ENCODE measurements at places on chromosomes 16 and 17. TPM values are rescaled to one million over a fixed set of nuclear protein-coding genes. Genes with fewer than 3 reads are reported as not detected.
A peak's percentile ranks its signal among the peaks of the same experiment; 100 is the strongest.

DNA sequence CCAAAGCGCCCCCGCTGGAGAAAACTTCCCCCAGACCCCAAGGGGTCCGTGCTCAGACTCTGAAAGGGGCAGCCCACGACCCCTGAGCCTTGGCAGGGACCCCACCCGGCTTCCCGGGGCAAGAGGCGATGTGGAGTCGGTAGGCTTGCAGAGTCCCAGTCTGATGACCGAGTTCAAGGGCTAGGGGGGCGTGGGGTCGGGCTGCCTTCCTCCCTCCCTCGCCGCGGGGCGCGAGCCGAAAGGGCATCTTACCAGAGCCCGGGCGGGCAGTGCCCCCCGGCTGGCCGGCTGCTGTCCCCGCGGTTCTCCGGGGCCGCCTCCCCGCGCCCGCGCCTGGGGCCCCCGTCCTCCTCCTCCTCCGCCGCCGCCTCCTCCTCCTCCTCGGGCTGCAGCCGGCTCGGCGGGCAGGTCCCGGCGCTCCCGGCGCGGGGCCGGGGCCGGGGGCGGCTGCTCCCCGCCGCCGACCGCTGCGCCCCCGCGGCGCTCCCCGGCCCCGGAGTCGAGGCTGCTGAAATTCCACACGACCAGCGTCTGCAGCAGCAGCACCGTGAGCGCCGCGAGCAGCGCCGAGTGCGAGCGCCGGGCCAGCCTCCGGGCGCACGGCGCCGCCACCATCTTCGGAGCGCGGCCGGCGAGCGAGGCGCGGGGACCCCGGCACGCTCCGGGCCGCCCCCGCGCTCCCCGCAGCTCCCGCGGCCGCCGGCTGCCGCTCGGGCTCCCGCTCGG, 415 bp downstream of the XYLT1 start:
- no peak for DNase-seq

- DNase-seq = no peak
Measured at GRCh38 chr16:64004116-64004515, 1117.7 kb downstream of the CDH11 start.

TBC1D28 gene
- not detected for polyA plus RNA-seq

APRT gene
- polyA plus RNA-seq = 102 TPM

DNA sequence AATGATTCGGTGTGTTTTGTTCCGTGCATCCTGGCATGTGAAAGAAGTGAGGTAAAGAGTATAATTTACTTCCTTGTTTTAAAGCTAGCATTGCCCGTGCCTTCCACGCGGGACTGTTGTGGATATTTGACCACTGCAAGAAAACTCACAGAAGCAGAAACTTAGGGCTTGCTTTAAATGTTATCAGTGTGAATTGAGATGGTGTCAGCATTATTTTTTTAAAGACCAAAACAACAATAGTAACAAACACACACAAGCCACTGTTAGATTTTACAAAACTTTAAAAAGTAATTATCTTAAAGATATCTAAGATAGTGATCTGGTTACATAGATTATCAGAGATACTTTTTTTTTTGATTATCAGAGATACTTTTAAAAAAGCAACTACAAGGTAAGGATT, 47.4 kb downstream of the WWOX start:
- no peak for DNase-seq

- DNase-seq = no peak
Measured at GRCh38 chr16:31711344-31711845, 162.2 kb upstream of the ZNF267 start.

- DNase-seq = no peak
Measured at GRCh38 chr16:2046893-2047329, 723 bp downstream of the NTHL1 start.

DNA sequence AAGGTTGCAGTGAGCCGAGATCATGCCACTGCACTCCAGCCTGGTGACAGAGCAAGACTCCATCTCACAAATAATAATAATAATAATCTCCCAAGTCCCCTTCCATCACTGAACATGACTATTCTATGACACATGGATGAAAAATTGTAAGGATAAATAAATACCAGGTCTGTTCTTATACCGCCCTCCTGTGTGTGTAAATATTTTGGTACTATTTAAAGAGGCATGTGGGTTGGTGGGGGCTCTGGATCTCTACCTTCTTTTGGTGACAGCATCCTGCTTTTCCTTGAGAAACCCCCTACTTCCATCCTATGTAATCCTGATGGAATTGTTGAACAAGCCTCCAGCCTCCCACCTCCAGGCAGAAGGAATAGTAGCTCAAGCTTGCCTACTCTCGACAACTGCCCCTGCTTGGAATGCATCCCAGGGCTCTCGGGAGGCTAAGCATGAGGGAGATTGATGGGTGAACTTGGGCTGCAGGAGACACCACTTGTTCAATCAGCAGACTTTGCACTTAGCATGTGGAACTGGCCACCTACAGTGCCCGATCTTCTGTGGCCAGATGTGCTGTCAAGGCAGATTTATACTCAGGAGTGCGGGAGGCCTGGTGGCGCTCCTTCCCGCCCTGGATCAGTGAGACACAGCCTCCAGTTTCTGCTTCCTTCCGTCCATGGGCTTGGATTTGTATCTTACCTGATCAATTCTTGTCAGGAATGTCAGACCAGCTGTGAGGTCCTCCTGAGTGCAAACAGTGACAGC, 287.4 kb downstream of the SLC39A11 start:
- DNase-seq = no peak

- no peak for DNase-seq
Measured at GRCh38 chr17:49512296-49513043, 17.4 kb downstream of the NGFR start.

NXPH3 gene
- 5.0 TPM for polyA plus RNA-seq

TEKT1 gene
- polyA plus RNA-seq = not detected

NEUROD2 gene
- polyA plus RNA-seq = not detected

DNA sequence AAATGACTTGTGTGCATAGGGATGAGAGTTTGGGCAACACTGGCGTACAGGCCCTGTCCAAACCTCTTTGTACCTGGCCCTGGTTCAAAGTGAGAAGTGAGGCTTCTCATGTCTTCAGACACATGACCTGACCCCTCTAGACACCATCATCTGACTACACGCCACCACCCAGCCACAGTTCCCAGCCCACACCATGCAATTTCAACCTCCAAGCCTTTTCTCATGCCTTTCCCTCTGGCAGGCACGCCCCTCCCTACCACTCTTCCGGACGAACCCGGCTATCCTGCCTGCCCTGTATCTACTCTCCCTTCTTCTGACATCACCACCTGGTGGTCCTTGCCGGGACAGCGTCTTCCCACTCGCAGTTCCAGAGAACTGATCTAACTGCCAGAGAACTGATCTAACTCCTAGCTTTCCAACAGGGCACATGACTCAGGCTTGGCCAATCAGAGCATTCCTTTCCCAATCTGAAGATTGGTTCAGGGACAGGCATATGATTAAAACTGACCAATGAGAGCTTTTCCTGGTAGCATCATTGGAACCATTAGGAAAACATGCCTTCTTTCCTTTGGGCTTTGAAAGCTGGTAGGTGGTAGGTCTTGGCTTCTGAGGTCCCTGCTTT, 27.1 kb upstream of the IL21R start:
- no peak for DNase-seq

- DNase-seq = no peak
Measured at GRCh38 chr16:2497116-2497630, 16.6 kb upstream of the ATP6V0C start.

- no peak for DNase-seq
Measured at GRCh38 chr17:11239379-11239970, 1.5 kb upstream of the SHISA6 start.

DNA sequence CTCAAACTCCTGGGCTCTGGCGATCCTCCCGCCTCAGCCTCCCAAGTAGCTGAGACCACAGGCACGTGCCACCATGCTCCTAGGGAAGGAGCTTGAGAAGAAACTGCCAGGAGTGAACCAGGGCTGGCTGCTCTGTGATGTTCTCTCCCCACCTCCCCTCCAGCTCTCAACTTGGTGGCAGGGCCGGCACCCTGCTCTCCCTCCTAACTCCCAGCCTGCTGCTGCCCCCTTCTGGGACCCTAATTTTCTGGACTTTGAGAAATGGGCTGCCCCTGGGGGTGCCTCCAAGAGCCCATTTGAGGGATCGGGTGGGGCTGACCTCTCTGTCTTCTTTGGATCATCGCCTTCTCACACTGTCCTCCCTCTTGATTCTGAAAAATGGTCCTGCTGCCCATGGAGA, 14.9 kb upstream of the STAT3 start:
- DNase-seq = no peak

- no peak for DNase-seq
Measured at GRCh38 chr17:73851091-73851490, 206.8 kb upstream of the SDK2 start.

ZNF205 gene
- 9.0 TPM for polyA plus RNA-seq

DNA sequence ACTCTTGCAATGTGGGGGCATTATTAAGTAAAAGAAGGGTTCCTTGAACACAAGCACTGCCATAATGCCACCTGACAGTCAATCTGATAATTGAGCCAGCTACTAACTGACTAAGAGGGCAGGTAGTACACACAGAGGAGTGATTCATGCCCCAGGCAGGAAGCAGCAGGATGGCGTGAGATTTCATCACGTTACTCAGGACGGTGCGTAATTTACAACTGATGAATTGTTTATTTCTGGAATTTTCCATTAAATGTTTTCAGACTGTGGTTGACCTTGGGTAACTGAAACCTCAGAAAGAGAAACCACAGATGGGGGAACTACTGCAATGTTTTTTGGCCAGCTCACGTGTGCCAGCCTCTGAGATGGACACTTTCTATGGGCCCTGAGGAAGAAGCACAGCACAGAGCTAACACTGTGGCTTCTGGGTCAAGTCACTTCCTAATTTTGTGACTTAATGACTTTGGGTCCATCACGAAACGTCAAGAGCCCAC, 46.7 kb downstream of the C17orf67 start:
- DNase-seq = peak; percentile 94

DNA sequence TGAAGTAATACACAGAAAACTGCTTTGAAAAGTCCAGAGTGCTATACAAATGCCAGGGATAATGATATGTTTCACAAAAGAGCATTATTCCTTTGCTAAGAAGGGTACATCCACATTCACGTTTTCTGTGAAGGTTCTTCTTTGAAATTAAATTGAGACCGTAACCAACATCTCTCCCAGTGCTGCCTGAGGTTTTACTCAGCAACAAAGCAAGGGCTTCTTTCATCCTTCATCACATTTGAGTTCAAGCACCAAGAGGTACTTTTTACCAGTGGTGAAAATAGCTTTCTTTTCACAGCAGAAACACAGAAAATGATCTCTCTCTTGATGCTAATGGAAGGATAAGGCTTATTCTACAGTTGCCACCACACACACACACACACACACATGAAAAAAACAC, 113.3 kb downstream of the TOX3 start:
- DNase-seq = no peak

PYY gene
- not detected for polyA plus RNA-seq

SMIM5 gene
- not detected for polyA plus RNA-seq

GRCh38 chr16:76796416-76796815, 394.6 kb upstream of the MON1B start:
- DNase-seq = no peak

DNA sequence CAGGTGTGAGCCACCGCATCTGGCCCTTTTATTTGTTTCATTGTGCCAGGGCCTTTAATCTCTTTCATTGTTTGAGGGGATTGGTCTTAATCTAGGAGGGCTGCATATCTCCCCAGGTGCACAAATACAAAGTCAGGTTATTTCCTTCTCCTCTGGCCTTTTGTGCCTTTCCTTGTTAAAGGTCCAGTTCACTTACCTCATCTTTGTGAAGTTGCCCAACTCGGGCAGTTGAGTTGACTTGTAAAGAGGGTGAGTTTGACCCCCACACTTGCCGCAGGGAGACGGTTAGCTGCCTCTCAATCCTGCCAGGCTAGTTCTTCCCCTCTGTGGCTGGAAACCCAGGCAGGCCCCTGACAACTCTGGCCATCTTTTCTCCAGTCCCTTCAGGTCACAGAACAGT, 33.4 kb downstream of the TMEM92 start:
- DNase-seq = no peak

GRCh38 chr17:45867171-45867570, 22.5 kb downstream of the SPPL2C start:
- DNase-seq = no peak

GRCh38 chr17:5286846-5287245, 4.8 kb downstream of the RABEP1 start:
- no peak for DNase-seq

DNA sequence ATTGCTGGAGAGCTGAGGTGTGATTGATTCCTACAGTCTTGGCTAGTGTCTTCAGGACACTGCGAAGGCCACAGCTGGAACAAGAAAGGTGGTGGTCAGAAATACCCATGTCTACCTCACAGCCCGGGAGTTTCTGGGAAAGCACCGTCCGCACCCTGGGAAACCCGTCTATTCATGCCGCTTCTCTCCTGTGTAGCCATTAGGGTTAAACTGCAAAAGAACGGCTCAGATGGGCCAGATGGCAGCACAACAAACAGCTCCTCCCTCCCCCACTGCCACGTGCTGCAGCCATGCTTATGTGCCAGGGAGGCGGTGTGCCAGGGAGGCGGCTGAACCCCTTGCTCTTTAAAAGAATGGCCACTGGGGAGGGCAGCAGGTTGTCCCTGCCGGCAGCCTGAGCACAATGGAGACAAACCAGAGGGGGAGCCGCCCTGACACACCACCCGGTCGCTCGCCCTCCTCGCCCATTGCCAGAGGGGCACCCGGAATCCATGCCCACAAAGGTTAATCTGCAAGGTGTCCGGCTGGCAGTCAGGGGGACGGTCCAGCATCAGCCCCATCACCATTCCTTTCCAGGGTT, 65.2 kb downstream of the CYTH1 start:
- no peak for DNase-seq

DNA sequence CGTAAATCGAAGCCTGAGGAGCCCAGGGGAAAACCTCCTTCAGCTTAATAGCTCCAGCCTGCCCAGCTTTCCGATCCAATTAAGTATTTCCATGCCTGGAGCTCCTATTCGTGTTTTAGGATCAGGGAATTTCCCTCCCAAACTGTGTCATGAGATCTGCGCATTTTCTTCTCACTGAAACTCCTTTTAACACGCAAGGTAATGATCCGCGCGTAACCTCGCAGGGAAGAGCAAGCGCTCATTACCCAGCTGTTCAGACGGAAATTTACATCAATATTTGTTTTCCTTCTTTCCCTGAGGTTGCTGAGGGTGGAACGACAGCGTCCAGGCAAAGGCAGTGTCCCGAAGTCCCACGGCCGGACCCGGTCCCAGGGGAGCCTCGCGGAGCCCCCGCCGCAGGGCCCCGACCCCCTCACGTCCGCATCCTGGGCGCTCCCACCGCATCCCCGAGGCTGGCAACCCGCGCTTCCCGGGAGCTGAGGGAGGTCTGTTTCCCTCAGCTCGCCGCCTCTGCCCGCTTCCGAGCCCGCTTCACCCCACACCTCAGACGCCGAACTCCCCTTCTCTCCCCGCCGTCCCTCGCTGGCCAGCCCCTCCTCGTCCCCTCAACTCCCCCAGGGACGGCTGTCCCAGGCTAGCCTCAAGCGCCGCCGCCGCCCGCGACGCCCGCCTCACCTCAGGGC, 415 bp downstream of the ABCA5 start:
- DNase-seq = peak; percentile 4

DNA sequence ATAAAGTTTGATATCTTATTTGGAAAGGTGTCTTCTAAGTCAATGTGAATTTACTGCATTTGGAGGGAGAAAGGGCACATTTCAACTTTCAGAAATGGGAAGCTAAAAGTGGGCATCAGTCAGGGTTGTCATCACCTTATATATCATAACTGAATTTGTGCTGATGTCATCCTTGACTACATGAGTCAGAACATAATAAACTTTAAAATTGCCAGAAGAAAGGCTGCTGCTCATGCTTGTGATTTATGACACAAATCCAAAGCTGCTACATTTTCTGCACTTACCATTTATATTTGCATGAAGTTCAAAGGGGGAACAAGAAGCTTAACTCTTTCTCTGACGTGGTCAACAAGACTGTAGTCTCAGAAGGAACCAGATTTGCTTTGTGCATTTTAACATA, 196.6 kb downstream of the UTP18 start:
- DNase-seq = no peak
